ENCODE measurements at places on chromosomes 12 and 14.

GRCh38 chr14:86779416-86779815, 1213.6 kb downstream of the GALC start:
- DNase-seq: no peak

DNA sequence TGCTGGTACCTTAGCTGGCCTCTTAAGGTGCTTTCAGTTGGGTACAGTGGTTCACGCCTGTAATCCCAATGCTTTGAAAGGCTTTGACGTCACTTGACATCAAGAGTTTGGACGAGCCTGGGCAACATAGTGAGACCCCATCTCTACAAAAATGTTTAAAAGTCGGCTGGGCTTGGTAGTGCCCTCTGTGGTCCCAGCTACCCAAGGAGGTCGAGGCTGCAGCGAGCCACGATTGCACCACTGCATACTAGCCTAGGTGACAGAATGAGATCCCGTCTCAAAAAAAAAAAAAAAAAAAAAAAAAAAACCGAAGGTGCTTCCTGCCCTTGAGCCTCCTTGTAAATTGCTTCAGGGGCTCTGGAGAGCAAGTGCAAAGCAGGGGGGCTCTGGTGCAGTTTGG, 50.0 kb downstream of the ACACB start:
- DNase-seq: no peak

DNA sequence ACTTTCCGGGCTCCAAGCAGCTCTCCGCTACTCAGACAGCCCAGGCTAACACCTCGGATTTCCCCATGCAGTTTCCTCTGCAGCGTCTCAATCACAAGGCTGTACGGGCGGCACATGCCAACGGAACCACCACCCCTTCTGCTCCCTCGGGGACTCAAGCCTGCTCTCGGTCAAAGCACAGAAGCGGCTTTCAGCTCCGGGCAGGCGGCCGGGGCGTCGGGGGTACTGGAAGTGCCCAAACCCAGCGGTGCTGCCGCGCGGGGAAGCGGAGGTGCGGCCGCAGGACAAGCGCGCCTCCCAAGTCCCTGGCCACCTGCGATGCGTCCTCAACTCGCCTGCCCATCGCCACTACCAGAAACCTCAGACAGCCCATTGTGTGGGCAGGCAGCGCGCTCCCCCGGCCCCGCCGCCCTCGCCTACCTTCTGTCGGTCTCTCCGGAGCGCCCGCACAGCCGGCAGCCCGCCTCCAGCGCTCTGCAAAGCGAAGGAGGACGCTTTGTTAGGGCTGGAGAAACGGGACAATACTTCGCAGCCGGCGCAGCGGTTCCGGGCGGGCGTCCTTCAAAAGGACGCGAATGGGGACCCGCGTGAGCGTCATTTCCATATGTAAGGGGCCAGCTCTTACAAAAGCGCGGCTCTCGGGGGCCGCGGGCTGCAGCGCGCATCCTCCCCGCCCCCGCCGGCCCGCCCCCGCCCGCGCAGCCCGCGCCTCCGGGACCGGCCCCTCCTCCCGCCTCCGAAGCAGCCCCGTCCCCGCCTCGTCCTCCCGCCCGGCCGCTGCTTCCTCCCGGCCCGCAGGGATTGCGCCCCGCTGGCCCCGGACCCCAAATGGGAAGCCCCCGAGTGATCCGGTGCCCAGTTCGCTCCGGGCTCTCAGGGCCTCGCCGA, 674 bp downstream of the NIN start:
- DNase-seq: peak; percentile 62

GRCh38 chr12:125262851-125263250, 197.6 kb downstream of the AACS start:
- DNase-seq: no peak

GRCh38 chr12:68007466-68007865, 18.2 kb downstream of the IFNG-AS1 start:
- no peak for DNase-seq

DNA sequence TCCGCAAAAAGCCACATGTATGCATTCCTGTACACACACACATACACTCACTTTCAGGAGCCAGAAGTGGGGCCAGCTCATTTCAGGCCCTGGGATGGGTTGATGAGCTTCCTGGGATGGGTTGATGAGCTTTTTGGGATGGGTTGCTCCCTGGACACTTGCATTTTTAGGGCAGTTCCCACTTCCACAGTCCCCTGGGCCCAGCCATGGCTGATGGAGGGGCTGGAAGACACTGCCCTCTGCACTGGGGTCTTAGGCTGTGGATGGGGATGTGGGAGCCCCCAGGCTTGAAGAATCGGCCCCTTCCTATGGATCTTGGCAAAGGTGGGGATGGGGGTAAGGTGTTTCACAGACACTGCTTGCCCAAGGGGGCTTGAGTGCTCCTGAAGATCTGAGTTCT, 12.7 kb downstream of the ACVRL1 start:
- DNase-seq: no peak

DNA sequence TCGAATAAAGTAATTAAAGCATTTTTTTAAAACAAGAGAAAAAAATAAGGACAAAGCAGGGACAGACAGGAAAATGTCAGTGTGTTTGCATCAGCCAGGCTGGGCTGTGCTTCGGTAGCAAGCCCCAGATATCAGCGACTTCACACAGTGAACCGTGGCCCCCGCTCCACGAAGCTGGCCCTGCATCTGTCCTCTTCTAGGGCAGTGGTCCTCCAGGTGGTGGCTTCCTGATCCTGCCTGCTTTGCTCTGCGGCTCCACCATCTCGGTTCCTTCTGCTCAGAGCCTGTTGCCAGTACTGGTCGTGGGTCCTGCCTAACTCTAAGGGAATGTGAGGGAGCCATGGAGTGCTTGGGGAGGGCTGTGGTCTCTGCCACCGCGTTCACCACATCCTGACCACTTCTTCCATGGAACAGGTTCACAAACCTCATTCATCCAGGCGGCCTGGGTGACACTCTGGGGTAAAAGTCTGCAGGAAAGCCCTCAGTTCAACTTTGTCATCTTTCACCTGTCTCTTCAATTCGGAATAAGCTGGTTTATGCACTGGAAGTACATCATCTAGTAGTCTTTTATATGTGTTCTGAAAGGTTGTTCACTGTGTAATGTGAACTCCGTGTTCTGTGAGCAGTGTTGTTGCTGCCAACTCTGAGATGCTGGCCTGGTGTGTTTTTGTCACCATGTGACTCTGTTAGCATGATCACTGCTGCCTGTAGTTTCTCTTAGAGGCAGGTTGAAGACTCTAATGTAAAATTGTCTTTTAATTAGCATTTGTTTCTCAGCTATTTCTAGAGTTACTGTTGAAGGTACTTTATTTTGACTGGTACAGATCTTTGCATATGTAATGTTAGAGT, 47.9 kb downstream of the ANKRD9 start:
- no peak for DNase-seq

DNA sequence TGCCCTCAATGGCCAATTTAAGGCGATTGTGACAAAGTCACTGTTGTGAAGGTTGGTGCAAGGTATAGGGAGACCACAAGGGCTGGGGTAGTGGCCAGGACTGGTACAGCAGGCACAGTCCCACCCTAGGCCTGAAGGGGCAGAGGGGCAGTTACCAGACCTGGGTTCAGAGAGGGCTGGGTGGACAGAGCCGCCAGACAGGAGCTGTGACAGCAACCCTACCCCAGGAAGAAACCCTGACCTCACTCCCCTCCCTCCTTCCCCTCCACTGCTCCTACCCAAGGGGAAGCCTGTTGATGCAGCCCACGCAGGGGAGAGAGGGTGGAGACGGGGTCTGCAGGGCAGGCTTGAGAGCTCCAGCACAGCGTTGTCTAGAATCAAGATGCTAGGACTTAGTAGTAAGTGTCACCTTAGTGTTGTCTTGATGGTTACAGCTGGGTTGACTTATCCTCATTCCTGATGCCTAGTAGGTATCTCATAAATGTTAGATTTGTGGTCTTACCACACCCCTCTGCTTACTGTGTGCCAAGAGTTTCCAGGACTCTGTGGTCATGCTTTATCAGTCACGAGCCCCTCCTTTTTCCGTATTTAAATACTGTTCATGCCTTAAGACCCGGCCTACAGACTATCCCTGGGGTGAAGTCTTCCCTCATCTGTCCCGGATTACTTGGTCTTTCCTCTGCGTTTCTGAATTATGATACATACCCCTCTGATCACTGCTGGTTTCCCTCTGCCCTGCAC, 14.4 kb downstream of the EML1 start:
- DNase-seq: no peak

DNA sequence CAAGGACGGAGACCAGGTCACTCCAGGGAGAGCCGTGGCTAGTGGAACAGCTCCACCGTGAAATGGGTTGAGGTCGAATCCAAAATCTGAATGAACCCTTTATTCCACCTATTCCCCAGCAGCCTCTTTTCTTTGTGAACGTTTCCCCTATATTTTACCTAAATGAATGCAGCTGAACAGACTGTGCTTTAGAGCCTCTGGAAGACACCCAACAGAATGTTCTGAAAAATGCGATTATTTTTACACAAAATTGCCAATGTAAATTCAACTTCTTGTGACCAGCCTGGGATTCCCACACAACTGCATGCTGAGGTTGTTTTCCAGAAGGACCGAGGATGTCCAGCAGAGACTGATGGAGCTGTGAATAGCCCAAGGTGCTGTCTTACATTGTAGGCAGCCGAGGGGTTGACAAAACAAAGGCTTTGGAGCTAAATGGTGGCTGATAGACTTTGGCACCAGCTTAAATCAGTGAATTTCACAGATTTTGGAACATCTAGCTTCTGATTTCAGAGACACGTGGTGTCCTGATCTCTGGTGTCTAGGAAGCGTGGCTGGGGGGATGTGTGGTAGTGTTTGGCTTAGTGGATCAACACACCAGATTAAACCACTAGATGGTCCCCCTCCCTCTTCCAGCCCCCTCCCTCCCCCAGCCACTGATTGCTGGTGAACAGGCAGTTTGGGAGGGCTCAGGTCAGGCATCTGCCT, 150.4 kb downstream of the ZNF664 start:
- no peak for DNase-seq

GRCh38 chr12:56117778-56118687, at the start of gene ZC3H10:
Gene ZC3H10, plus strand, starts transcription at chr12:56118266. Its CDS starts 2,297 bp downstream, at chr12:56120563.
- DNase-seq: peak; percentile 99

DNA sequence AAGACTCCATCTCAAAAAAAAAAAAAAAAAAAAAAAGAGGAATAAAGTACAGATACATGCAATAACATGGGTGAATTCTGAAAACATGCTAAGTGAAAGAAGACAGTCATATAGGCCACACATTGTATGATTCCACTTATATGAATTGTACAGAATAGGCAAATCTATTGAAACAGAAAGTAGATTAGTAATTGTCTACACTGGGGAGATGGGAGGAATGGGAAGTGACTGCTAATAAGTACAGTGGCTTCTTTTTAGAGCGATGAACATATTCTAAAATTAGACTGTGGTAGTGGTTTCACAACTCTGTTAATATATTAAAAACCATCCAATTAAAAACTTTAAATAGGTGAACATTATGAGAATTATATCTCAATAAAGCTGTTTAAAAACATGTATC, 74.4 kb downstream of the ANKS1B start:
- no peak for DNase-seq

- DNase-seq: no peak
Observed at GRCh38 chr12:69511469-69512267, 41.5 kb downstream of the FRS2 start.

DNA sequence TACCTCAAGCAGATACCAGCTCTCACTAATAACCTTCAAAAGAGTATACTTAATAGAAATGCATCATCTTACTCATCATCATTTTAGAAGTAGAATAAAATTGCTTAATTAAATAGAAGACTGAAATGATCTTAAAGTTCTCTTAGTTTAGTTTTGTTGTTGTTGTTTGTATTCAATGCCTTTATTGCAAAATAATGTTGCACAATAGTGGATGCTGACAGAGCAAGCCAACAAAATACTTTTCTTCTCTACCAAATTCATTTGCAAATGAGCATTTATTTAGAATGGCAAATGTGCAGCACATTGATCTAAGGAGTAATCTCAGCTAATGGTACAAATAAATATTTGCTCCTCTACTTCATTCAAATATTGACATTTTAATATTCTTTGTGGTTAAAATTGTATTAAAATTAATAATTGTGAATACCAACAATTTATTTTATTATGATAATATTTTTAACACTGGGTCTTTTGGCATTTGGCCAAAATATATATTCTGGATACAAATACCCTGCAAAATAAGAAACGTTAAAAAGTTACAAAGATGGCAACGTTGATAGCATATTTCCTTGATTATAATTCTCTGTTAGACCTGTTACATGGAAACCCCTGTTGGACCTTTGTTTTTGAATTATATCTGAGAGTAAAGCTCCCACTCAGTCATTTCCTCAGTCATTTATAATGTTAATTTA, 496.1 kb downstream of the RERGL start:
- no peak for DNase-seq

GRCh38 chr12:64670019-64670418, 59.7 kb downstream of the RASSF3 start:
- no peak for DNase-seq
